ENCODE measurements at places on chromosomes 3 and 15.

- no peak for DNase-seq
These were observed 451 bp downstream of the CCR5AS start for GRCh38 chr3:46406443-46406787.

DNA sequence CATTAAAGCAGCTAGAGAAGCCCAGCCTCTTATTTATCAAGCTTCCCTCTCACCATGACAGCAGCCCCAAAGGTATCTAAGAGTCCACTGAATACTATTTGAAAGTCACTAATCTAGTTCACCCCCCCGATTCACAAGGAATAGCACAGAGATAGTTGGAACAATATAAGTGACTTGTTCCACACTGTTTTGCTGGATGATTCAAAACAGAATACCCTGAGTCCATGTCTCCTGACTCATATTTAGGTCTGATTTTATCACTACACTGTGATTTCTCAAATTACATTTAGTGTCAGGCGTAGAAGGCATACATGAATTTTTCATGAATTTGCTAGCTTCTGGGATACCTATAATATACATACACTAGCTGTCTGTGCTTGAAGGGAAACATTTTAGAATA, 18.7 kb upstream of the EOGT start:
- no peak for DNase-seq

DNA sequence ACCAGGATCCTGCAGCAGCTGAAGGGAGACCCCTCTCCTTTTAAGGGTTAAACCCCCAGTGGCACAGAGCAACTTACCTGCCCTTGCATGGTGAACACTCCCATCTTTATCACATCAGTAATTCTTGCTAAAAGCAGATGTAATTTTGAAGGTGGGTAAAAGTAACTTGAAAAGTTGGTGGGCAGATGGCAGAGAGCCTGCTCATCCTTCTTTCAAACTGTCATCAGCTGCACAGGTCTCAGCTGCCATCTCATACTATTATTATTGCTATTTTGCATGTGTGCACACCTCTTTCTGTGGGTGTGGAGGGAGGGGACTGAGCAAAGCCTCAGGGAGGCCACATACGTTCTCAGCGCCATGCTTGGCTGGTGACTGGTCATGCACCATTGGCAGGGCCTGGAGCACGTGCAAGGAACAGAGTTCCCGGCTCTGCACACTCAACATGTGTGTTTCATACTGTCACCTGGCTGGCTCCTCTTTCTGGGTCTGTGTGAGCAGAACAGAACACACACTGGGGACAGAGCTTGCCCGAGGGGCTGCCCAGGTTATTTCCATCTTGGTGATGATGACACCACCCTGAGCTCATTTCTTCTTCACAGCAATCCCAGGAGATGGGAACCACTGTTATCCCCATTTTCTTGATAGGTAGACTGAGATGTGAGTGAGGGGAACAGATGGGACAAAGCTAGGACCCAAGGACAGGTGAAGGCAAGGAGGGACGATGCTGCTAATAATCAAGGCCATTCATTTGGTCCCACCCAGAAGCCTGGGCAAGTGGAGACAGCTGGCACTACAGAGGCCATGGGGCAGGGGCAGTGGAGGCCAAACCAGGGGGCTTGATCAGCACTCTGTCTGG, 95.8 kb upstream of the KLF13 start:
- DNase-seq: no peak

DNA sequence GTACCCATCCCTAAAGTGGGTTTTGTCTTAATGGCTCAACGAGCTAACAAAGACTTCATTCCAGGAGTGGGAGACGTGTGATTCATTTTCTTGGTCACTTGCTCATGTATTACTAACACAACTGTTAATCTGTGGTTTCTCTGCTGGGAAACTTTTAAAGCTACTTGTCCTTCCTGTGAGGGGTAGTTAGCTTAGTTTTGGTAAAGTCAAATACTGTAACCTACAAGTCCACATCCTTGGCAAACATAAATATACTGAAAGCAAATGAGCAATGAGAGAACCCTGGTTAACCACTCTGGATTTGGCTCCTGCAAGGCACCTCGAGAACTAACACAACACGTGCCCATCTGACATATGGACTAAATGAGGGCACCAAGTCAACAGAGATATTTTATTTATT, 19.9 kb downstream of the NOX5 start:
- DNase-seq: no peak

DNA sequence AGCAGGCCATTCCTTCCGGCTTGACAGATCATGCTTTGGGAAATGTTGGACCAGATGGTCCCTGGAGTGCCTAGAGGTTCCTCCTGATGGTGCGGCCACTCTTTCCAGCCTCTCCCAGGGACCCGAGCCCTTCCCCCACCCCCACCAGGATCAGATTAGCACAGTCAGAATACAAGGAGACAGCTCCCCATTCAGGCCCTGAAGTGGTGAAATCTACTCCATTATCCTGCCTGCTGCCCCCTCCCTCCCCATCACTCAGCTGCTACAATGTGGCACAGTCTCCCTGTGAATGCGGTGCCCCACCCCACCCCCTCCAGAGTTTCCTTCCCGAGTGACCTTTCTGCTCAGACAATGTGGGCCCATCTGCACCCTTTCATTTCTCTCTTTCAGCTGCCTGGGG, 29.4 kb downstream of the RNU5B-1 start:
- DNase-seq: no peak

DNA sequence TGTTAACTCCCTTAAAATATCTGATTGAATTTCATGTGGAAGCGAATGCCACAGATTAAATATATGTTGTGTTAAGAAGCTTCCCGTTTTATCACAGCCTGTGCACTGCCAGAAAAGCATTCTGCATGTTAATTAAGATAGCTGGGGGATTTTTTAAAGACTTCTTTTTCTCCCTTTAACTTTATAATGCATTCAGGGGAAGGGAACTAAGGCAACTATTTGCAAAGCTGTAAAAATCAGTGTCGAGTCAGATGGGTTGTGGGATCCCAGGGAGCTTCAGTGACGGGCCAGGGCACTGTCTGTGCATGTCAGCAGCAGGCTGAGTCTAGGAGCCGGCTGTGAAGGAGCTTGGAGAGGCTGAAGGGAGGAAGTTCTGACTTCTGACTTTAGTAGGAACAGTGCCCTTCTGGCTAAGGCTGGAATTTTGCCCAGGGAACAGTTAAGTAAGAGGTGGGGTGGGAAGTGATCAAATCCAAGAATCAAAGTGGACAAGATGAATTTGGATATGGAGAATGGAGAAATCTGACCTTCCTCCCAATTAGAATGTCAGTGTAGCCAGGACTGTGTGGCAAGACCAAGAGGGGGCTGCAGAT, 77.7 kb downstream of the ABHD5 start:
- no peak for DNase-seq

GRCh38 chr3:71564361-71564760, 19.2 kb downstream of the FOXP1 start:
- DNase-seq: no peak

- no peak for DNase-seq
These were observed 6.7 kb downstream of the CMTM8 start for GRCh38 chr3:32245200-32245599.

GRCh38 chr15:41809121-41809520, 18.8 kb upstream of the JMJD7 start:
- DNase-seq: no peak

GRCh38 chr3:50632450-50632849, 15.5 kb downstream of the MAPKAPK3 start:
- DNase-seq: no peak

DNA sequence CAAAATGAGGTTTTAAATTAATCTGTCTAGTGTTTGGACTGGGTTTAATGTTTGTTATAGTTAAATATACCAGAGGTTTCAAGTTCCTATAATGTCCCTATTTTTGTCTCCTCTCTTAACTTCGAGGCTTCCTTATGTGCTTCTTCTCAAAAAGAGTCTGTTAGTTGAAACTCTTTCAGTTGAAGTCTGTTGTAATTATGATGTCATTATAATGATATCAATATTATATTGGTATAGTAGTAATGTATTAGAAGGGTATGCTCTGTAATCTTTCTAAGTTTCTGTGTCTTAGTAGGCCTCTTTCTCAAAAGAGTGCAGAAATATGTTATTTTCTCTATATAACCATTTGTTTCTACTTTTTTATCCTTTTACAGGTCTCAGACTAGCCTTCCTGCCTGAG, 1148.0 kb downstream of the NSUN3 start:
- DNase-seq: no peak

DNA sequence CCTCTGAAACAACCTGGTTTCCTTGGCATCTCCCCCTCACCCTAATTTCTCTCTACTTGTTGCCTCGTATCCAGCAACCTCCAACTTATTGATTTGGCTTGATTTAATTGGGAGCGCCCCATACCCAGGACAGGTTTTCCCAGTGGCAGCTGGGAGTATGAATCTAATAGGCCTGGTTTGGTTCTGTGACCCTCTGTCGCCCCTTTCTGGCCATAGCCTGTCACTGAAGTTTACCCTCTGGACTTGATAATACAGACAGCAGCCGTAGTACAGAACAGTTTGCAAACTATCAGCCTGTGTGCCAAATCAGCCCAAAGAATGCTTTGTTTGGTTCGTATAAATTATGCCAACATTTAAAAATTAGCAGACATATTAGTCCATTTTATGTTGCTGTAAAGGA, 525.1 kb upstream of the GOLIM4 start:
- DNase-seq: no peak

DNA sequence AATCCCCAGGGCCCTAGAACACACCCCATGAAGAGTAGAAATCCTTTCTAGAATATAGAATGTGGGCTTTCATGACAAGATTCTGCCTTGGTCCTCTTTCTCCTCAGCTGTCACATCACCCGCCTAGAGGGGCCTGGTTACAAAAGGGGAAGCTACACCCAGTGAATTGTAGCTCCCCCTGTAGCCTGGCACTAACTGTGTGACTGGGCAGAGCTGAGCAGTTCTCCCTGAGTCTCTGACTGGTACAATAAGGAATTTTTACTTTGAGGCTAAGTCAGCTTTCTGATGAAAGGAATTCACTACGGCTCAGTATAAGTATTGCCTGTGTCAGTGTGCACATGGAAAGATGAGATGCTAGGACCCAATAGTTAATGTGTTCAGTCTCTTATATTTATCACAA, 28.7 kb upstream of the ZNF148 start:
- DNase-seq: no peak

DNA sequence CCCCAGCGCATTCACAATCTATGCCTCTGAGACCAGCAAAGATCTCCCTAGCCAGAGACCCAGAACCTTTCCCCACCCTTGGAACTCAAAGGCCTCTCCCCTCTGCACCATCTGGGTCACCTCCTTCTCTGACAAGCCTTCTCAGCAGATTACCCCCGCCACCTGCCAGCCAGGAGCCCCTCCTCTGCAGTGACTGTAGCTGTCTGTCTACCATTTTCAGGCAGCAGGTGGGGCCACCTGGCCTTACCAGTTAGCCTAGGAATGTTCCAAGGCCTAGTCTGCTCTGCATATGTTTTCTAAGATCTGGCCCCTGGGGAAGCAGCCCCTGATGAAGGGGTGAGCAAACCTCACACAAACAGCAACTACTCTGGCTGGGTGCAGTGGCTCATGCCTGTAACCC, 2.4 kb downstream of the MYLK start:
- no peak for DNase-seq

DNA sequence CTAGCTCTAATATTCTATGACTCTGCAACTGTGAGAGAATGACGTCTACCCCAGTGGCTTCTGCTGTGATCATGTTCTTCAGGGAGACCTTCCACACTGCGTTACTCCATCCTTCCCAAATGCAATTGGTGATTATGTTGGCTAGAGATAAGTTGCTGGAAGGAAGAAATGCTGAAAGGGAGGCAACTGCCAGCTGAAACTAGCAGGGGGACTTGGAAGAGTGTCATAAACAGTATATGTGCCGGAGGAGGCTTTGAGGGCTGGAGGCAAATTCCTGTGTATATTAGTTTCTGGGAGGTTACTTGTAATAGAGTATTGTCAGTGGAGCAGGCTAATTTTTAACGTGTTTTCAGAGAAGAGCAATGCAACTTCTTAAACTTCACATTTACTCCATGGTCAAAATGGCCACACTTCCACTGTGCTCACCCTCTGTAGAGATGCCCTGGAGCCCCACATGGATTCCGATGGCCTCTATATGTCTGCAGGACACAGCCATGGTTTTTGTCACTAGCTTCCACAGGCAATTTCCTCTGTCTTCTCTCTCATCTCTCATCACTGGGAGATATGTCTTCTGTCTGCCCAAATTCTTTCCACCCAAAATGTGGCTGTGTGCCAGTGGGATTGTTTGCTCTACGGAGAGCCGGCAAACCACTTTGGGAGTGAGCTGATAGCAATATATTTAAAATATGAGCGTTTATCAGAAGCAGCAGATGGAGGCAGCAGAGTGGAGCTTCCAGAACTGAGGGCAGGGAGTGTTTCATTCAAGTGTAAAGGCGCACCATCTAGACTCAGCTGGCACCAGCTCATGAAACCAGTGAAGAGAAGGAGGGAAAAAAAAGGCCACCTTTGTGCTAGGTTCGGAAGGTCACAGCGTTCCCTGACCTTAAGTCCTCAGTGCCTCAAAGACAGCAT, 13.3 kb upstream of the CD47 start:
- DNase-seq: no peak

GRCh38 chr3:122519693-122520092, 5.0 kb upstream of the KPNA1 start:
- DNase-seq: no peak

- no peak for DNase-seq
These were observed 83.5 kb upstream of the PLCL2 start for GRCh38 chr3:16801223-16801622.
